ENCODE measurements at places on chromosomes 3 and 15. TPM values are rescaled to one million over a fixed set of nuclear protein-coding genes. Genes with fewer than 3 reads are reported as not detected.

The PP2D1 gene
- total RNA-seq = not detected

The C2CD4B gene
- 176 TPM for total RNA-seq

The ITGB5 gene
- 307 TPM for total RNA-seq

The VIPR1 gene
- total RNA-seq = 1.4 TPM

The TMEM158 gene
- total RNA-seq = 16.5 TPM

The IQCF5 gene
- not detected for total RNA-seq

The FBXO40 gene
- not detected for total RNA-seq

The SCAPER gene
- 13.8 TPM for total RNA-seq

The HRH1 gene
- 23.5 TPM for total RNA-seq

The CASR gene
- total RNA-seq = not detected

The MME gene
- 11.6 TPM for total RNA-seq

The MEIS2 gene
- 103 TPM for total RNA-seq

The DGKG gene
- total RNA-seq = 4.4 TPM

The GOLGA8J gene
- not detected for total RNA-seq

The CLDN11 gene
- 111 TPM for total RNA-seq

The ZDHHC23 gene
- total RNA-seq = 0.48 TPM

The CYP11A1 gene
- not detected for total RNA-seq

The BNC1 gene
- total RNA-seq = 6.6 TPM

The DUOX1 gene
- not detected for total RNA-seq

The FRMD5 gene
- total RNA-seq = 3.2 TPM

The CCDC71 gene
- 40.8 TPM for total RNA-seq

The CHL1 gene
- not detected for total RNA-seq

The PFKFB4 gene
- total RNA-seq = 6.5 TPM

The ESYT3 gene
- total RNA-seq = not detected

The TMEM212 gene
- not detected for total RNA-seq

The ITIH4 gene
- 0.29 TPM for total RNA-seq

The SEMA4B gene
- total RNA-seq = 16.7 TPM

The NCKIPSD gene
- 34.7 TPM for total RNA-seq

The TP63 gene
- total RNA-seq = 0.39 TPM

The SNTN gene
- not detected for total RNA-seq

The MB21D2 gene
- total RNA-seq = 14.1 TPM

The ISG20 gene
- total RNA-seq = 36.5 TPM

The ZKSCAN7 gene
- total RNA-seq = 1.2 TPM

The C15orf61 gene
- total RNA-seq = 3.9 TPM

The POPDC2 gene
- total RNA-seq = 1.3 TPM

The MAGEL2 gene
- total RNA-seq = 0.12 TPM

The CLDN16 gene
- 2.5 TPM for total RNA-seq

The FBXW12 gene
- not detected for total RNA-seq

The P3H2 gene
- total RNA-seq = 41.9 TPM

The ZNF654 gene
- total RNA-seq = 12.7 TPM

The LNP1 gene
- 1.2 TPM for total RNA-seq

The MUC13 gene
- total RNA-seq = not detected

The SPINT1 gene
- total RNA-seq = 8.0 TPM

The SPINK8 gene
- not detected for total RNA-seq

The CHP1 gene
- 167 TPM for total RNA-seq

The P2RY14 gene
- not detected for total RNA-seq

The CD80 gene
- total RNA-seq = not detected

The NRROS gene
- 16.4 TPM for total RNA-seq

The ITPKA gene
- total RNA-seq = 5.0 TPM

The ANKRD63 gene
- total RNA-seq = not detected

The PAQR5 gene
- not detected for total RNA-seq

The IQCH gene
- 1.1 TPM for total RNA-seq

The REC114 gene
- not detected for total RNA-seq

The PARP15 gene
- 4.3 TPM for total RNA-seq

The GPR149 gene
- not detected for total RNA-seq

The RBPMS2 gene
- total RNA-seq = 2.5 TPM

The ANKRD34C gene
- total RNA-seq = not detected

The TTC21A gene
- total RNA-seq = 1.6 TPM

The SLC22A14 gene
- 0.18 TPM for total RNA-seq

Data from glomerular endothelial cell (primary cell).